Umbilical cord (tissue), 2 donors: ENCODE measurements at places on chromosomes 7 and 10. TPM values are rescaled to one million over a fixed set of nuclear protein-coding genes. Genes with fewer than 3 reads are reported as not detected.

DNA sequence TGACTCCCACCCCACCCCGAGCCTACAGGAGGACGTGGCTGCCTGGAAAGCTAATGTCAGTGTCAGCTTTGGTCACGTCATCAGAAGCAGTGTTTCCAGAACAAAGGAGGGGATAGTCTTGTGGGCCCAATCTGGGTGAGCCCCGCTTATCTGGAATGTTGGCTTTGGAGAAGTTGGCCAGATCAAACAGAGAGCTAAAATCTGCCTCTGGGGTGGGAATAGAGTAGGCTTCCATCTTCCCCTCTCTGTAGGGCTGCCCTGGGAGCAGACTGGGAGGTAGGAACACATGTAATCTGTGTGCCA is 32.5 kb downstream of the SRRM3 start:
- DNase-seq = no peak

DNA sequence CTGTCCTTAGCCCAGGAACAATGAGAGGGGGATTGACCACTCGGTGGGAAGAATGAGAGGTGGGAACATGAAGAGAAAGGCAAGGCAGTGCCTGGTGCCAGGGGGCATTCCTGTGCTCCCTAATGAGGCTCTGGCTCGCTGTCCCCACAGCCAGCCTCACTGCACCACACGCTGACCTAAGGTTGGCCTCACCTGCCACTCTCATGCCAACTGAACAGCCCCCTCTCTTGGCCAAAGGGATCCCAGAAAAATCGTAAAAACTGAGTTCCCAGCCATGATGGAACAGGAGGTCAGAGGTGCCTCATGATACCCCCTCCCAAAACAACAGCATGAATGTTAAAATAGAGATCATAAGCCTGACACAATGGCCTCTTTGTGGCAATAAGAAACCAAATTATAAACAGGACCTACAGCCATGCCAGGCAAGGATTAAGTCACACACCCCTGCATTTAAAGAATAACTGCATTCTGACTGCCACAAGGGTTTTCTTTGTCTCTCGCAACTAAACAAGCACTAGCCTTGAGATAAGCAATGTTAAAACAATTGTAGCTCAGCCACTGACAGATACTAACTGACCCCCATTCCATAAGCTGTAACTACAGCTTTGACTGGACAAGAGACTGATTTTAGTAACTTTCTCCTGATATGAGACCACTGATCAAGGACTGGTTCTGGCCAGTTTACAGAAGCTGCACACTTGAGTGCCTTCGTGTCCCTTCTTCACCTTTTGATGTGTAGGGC is 149.2 kb downstream of the SH2D4B start:
- DNase-seq = no peak

DNA sequence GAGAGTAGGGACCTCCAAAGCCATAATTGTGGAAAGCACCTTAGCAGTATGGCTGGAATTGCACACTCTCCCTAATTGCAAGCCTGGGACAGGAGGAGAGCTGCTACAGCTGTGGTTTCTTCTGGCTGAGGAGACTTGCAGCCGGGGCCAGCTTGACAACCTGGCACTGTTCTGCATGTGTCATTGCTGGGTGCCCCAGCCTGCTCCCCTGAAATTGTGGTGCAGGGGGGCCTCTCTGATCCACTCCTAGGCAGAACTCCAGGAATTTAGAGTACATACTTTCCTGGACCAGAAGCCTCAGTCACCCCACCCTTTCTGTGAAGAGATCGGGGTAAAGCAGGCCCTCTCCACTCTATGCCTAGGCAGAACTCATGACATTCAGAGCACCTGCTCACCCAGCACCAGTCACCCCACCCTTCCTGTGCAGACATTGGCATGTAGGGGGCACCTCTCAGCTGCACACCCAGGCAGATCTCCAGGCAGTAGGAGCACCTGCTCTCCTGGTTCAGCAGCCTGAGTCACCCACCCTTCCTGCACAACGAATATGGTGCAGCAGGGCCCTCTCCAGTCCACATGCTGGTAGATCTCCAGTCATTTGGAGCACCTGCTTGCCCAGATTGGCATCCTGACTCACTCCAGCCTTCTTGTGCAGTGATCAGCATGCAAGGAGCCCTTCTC is 34.4 kb upstream of the DYNC1I1 start:
- DNase-seq = no peak

DNA sequence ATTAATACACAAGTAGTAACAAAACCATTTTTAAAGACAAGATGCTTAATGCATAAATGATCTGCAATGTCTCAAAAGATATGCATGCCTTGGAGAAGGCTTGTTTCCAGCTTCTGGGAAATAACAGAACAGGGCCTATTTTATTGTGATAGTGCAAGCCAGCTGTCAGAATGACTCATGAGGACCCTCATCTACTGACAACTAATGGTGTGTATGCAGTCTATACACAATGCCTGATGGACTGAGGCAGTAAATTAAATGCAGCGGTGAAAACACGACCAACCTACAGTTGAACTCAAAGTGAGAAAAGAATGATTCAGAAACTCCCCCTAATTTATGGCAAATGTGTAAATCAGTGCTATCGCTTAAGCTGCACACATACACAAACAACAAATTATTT is 46.3 kb downstream of the VPS41 start:
- no peak for DNase-seq

GRCh38 chr10:79061441-79062315 is 7.1 kb upstream of the ZMIZ1 start:
- no peak for DNase-seq

The GRM3 gene
- 1.7 TPM for total RNA-seq
